Calu3 (cell line): ENCODE measurements at places on chromosomes 6 and 20.
A peak's percentile ranks its signal among the peaks of the same experiment; 100 is the strongest.

GRCh38 chr6:108277831-108278230 is 17.0 kb upstream of the SNX3 start:
- no peak for DNase-seq

- no peak for DNase-seq
Observed at GRCh38 chr6:120290964-120291363, 941.4 kb upstream of the MAN1A1 start.

- no peak for DNase-seq
Observed at GRCh38 chr20:18979132-18979531, 165.5 kb downstream of the SCP2D1 start.

- no peak for DNase-seq
Observed at GRCh38 chr6:26473429-26473757, 15.6 kb downstream of the BTN2A1 start.

DNA sequence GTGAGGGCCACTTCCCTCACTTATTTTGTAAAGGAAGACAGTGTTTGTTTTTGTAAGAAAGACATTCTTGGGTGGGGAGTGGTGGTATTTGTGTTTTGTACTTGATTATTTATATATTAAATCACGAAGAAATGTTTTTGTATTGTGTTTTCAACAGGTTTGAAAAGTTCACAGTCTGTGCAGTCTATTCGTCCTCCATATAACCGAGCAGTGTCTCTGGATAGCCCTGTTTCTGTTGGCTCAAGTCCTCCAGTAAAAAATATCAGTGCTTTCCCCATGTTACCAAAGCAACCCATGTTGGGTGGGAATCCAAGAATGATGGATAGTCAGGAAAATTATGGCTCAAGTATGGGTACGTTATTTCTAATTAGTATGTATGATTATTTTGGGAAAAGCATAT is 137.2 kb downstream of the NCOA3 start:
- no peak for DNase-seq

DNA sequence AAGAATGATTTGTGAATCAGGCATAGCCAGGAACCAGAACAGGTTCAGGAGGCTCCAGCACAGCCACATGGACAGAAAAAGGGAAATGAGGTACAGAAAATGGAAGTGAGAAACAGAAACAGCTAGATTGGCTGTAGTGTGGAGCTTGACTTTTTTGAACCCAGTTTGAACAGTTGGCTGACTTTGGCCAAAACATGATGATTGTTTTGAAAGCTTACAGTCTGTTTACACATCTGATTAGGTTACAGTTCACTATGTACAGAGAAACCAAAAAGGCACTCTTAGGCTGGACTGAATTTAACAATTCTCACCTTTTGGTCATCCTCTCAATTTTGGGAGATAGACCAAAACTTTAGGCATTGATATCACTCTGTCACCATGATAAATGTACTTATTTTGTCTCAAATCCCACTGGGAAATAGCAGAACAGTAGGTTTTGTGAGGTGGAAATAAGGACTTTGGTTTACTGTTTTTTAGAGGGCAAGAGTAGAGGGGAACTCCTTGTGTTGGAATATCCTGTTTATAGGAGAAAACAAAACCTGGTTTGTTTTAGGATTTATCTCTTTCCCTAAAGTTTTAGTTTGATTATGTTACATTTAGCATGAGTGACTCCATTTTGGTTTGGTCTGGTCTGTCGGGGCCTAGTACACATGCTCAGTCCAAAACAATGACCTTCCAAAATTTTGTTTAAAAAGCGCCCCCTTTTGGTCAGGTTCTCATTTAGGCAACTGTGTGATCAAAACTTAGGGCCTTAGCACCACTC is 123.1 kb downstream of the OLIG3 start:
- no peak for DNase-seq

GRCh38 chr6:134064461-134064860 is 12.0 kb upstream of the SLC2A12 start:
- DNase-seq, result no peak

- DNase-seq, result peak; percentile 54
Observed at GRCh38 chr6:109318328-109318876, 63.9 kb downstream of the CD164 start.

GRCh38 chr6:88455317-88455716 is 289.2 kb upstream of the CNR1 start:
- no peak for DNase-seq
